ENCODE measurements at places on chromosomes 1 and 21.

GRCh38 chr21:41557884-41558283, 49.9 kb upstream of the TMPRSS2 start:
- DNase-seq: no peak

GRCh38 chr1:72442262-72442661, 159.9 kb upstream of the NEGR1 start:
- DNase-seq: no peak

DNA sequence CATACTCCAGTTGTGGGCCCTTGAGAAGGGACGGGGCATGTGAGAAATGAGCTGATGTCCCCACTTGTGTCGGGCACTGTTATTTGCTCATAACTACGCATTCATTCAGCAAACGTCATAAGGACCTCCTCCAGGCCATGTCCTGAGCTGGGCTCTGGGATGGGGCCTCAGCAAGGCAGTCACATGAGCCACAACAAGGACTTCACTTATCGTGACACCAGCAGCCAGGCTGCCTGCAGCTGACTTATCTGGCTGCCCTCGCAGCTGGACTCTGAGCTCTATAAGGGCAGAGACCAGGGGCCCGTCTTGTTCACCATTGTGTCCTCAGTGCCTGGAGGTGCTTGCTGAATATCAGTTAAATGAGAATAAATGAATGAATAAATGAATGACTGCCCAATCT, 37.5 kb upstream of the GRIK3 start:
- DNase-seq: no peak

DNA sequence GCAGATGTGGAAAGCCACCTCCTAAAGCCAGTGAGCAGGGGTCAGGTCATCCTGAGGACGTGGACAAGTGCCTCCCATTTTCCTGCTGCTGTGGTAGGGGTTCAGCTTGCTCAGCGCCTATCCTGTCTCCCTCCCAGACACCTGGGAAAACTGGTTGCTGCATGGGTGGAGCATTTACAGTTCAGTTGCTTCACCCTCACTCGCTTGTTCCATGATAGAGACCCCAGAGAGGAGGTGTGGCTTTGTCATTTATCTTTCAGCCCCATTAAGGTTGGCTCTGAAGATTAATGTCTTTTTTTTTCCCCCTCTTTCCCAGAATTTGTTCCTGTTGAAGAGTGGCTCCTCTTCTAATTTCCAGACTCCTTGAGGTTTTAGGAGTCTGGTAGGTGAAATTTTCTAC, 9.2 kb downstream of the VANGL1 start:
- no peak for DNase-seq

GRCh38 chr1:206691604-206692003, 6.9 kb downstream of the MAPKAPK2 start:
- no peak for DNase-seq

GRCh38 chr1:56399795-56400194, 179.6 kb downstream of the PLPP3 start:
- DNase-seq: no peak

GRCh38 chr1:43611950-43612349, 38.0 kb upstream of the KDM4A start:
- DNase-seq: no peak

GRCh38 chr1:196897158-196897828, 9.4 kb downstream of the CFHR4 start:
- no peak for DNase-seq

GRCh38 chr1:236520445-236521005, 3.3 kb upstream of the LGALS8 start:
- DNase-seq: no peak

DNA sequence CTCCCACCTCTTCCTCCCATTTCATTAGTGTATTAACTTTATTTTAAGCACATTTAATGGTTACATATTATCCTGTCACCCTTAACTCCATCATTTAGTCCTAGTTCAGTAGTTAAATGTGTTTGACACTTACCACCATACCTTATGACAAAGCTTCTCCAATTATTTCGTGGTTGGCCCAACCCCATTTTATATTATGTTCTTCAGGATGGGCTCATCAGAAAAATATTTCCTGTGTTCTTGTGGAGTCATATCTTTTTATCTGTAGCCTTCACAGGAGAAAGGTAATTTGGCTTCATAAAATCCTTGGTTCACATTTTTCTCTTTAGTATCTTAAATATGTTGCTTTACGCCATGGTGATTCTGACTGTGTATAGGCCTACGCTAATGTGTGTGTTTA, 142.3 kb upstream of the COL6A1 start:
- no peak for DNase-seq

DNA sequence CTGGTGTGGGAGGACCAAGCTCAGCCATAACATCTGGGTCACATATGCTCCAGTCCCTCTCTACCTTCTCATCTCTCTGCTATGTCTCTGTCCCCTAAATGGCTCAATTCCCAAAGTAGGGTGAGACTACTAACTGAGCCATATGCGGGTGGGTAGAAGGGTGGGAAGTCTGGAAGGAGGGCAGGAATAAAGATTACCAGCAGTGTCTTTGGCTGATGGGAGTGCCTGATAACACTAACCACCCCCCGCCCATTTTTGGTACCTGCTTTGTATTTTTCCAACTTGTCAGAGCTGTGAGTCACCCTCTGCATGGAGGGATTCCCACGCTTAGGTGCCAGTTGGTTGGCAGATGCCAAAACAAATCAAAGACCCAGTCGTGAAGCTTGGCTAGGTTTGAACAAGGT, 14.9 kb upstream of the SSBP3 start:
- no peak for DNase-seq

DNA sequence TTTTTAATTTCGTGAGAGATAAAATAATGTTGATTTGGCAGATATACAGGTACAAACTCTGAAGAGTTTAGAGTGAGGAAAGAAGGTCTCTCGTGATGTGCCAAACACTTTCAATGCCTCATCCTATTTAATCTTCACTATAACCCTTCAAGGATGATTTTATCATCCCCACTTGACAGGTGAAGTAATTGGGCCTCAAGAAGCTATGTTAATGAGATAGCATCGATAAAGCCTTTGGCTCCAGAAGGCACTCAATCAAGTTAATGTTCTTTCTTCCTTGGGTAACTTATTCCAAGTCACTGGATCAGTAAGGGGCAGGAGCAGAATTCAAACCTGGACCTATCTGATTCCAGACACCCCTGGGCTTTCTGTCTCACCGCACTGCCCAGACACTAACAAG, 7.2 kb downstream of the LMOD1 start:
- no peak for DNase-seq

GRCh38 chr1:11648039-11648438, 6.2 kb downstream of the FBXO2 start:
- DNase-seq: no peak

DNA sequence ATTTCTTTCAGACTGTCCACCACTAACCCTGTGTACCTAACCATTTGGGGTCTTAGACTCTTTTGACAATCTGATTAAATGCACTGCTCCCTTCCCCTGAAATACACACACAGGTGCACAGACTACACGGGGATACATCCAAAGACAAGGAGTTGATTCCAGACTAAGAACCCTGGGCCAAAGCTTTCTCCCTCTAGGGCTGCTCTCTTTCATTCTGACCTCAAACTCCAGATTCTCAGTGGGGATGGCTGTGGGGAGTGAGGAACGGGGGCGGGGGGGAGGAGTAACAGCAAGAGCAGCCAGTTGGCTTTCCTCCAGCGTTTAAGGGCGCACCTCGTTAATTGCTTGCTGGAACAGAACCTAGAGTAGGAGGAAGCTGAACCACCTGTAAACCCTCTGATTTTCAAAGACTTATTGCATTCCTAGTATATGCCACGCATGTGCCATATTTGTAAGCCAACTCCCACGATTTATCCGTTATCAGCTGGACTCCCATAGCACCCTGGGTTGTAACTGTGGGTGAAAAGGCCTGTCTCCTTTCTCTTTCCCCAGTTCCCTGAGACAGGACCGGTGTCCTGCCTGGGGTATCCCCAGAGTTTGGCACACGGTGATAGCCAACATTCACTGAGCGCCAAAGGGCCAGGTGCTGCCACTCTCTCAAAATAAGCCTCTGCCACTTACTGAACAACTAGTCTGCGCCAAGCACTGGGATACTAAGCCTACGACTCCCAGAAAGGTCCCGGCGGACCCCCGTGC, 920 bp downstream of the MTHFR start:
- no peak for DNase-seq

DNA sequence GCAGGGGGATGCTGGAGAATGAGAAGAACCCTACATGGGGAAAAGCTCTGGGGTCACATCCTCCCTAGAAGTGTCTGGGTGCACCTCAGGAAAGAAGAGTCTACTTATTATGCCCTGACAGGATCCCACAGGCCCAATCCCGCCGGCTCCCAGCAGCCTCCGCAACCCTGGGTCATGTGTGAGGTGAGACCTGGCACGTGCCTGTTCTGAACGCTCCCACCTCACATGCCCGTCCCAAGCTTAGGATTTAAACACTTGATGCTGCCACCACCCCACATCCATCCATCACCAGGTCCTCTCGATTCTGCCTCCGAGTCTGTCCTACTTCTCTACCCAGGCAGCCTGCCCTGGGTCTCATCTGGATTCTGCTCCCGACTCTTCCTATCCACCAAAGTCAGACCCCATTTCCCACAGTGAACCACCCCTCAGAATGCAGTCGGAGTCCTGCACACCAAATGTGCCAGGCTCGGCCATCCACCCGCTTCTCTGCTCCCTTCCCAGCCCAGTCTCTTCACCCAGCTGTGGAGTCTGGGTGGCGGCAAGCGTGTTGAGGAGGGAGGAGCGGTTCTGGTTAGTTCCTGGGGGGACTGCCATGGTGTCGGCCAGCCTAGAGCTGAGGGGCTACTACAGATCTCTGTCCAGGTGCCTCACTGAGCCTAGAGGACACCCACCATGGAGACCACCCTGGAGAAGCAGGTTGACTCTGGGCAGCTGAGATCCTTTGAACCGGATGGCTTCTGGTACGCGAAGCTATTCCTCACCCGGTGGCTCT, 23.9 kb downstream of the SLC2A1 start:
- no peak for DNase-seq

- DNase-seq: no peak
Observed at GRCh38 chr1:152870831-152871730, 7.0 kb upstream of the SMCP start.

GRCh38 chr1:44549510-44549909, 124.8 kb downstream of the TMEM53 start:
- no peak for DNase-seq

- no peak for DNase-seq
Observed at GRCh38 chr21:45640888-45641479, 2.5 kb upstream of the PCBP3 start.

DNA sequence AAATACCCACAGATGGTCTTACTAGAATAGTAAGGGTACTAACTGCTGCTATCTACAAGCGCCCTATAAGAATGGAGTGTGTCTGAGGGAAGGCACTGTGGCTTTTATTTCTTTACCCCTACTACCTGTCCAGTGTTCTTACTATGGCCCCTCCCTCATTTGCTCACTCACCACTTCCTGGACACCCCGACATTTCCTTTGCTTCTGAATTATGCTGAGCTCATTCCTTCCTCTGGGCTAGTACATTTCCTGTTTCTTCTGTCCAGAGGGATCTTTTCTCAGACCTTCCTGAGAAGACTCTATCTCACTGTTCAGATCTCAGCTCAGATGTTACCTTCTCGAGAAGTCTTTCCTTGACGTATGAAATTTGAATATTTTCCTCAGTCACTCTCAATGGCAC, 192.1 kb upstream of the DAB1 start:
- no peak for DNase-seq
